ENCODE measurements at places on chromosomes 4 and X.

DNA sequence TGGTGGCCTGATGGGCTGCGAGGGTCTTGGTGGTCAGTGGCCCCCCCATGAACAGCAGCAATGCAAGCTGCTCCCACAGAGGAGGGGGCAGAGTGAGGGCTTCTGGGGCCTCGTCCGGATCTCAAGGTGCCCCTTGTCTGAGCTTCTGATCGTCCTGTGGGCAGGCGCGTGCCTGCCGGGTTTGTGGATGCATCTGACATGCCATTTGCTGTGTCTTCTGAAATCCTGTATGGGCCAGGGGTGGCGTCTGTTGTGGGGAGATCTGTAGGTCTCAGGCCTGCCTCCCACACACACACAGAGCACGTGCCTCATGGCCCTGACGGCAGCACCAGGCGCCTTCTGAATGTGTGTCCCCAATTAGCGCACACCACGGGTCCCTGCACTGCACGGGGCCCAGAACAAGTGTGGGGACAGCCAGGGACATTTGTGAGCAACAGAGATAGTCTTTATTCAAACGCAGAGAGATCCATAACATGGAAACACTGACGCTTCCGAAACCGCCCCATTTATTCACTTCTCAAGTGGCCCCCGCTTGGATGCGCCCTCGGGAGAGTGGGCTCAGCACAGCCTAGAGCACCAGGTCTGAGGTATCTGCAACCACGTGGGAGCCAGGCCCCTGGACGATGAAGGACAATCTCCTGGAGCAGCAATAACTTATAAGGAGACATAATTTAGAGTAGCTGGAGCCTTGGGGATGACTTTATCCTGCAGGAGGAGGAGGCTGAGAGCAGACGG is 5.7 kb downstream of the SPON2 start:
- DNase-seq: no peak

DNA sequence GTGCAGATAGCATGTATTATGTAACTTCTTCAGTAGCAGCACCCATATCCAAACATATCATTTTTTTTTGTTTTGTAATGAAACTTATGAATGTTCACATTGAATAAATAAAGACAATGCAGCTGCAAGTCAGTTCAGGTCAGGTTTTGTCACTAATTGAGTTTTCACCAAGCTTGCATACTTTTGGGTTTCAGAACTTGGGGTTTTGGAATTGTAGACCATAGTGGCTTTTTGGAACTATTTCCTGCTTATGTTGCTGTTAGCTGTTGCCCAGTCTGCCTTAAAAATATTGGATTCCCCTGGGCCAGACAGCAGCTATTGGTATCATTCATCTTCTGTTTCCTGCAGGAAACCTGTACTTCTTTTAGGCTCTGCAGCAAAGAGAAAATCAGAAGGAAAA is 113.4 kb upstream of the LIMCH1 start:
- DNase-seq: no peak

- DNase-seq: no peak
These were observed 21.4 kb upstream of the RBPJ start for GRCh38 chr4:26299254-26299882.

DNA sequence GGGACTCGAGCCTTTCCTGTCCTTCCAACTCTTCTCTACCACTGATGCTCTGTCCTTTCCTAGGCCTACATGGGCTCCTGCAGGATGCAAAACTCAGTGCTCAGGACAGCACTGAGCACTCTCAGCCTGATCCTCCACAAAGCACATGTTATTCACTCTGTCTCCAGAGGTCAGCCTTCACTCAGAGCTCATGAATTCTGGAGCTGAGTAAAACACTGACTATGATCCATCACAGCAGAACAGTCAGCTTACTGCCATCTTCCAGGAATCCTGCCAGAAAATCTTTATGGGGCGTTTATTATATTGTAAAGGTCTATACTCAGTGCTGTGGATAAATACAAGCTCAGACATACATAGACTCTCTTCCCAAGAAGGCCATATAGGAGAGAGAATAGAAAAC is 121.5 kb upstream of the CPEB2 start:
- DNase-seq: peak; percentile 35

DNA sequence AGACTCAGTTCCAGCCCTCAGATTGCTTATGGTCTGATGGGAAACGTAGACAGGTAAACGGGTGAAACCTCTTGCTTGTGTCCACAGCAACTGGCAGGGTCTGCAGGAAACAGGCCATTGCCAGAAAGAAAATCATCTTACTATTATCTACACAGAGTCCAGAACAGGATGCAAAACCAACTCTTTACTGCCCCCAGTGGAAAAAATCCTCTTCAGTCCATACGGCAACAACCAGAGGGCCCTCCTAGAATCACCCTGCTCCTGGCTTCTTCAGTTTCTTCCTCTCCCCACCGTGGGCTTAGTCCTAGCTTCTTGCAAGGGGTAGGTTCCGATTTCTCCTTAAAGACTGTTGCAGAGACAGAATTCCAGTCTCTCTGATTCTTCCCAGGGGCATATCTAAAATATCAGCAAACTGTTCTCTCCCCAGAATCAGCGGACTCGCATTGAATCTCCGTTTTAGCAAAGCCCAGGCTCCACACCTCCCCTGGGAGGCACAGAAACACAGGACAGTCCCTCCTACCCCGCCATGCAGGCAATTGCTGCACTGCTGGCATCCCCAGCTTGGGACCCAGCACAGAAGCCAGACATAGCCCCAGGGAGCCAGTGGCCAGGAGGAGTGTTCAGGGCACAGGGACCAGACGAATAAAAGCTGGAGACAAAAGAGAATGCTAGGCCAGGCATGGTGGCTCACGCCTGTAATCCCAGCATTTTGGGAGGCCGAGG is 41.0 kb upstream of the SH3RF1 start:
- DNase-seq: peak; percentile 63

- DNase-seq: no peak
These were observed 148.0 kb downstream of the USP46 start for GRCh38 chr4:52510939-52511565.

DNA sequence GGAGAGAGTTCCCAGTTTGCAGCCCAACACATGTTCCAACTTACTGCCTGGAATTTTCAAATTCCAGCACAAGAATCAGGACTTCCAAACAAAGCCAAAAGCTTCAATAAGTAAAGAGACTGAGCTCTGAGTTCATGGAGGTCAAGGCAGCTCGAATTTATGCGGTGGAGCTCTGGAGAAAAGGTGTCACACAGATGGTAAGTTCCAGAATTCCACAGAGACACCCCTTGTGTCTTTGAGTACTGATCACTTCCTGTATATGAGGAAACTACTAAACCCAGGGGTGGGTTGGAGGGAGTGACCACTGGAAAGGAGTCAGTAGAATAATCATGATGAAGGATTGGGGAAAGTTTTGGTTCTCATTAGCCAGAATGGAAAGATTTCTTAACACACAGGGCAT is 118.5 kb upstream of the GUCY1A1 start:
- no peak for DNase-seq

- no peak for DNase-seq
These were observed 74.7 kb upstream of the IL13RA1 start for GRCh38 chrX:118652717-118653116.

DNA sequence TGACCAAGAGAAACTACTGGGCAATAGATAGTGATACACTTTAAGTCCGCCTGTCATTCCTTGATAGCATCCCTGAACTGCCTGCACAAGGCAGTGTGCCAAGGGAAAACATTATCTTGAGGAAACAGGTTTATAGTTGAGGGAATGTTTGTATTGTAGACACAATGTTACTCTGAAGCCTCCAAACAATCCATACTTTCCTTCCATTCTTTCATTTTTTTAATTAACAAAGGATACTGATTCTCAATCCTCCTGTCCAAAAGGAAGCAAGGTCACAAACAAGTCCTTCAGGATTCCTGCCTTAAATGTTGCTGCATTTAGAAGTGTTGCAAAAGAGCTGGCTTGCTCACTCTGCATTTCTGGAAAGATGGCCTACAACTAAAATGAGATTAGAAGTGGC is 61.7 kb upstream of the PRSS48 start:
- no peak for DNase-seq

DNA sequence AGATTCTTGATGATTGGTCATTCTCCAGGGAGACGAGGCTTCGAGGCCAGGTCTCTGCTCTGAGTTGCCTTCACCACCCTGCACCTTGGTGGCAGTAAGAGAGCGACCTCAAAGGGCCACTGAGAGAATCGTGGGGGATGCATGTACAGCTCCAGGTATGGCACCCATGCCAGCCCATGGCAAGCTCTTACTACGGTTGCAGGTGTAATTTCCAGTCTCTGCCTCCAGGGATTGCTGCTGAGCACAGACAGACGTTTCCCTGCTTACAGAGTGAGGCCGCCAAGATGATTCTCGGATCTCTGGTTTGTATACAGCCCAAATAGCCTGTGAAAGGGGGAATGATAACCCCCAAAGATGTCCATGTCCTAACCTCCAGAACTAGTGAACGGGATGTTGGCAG is 16.3 kb upstream of the DRD5 start:
- DNase-seq: peak; percentile 3

GRCh38 chr4:147084861-147085260 is 139.2 kb upstream of the TTC29 start:
- DNase-seq: no peak

DNA sequence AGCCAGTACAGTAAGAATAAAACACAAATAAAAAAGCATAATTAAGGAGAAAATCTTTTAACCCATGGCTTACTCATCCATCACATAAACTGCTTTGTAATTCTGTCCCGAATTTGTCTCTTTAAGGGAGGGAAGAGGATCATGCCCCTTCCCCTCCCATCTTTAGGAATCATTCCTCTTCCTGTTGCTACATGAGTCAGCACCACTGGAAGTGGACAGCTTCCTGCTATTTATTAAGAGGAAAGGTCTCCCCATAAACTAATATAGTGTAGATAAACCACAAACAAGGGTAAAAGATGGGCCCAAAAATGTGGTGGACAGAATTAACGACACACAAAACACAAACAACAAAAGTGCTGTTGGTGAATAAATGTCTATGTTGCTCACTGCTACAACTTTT is 75.8 kb downstream of the PPP3CA start:
- no peak for DNase-seq

DNA sequence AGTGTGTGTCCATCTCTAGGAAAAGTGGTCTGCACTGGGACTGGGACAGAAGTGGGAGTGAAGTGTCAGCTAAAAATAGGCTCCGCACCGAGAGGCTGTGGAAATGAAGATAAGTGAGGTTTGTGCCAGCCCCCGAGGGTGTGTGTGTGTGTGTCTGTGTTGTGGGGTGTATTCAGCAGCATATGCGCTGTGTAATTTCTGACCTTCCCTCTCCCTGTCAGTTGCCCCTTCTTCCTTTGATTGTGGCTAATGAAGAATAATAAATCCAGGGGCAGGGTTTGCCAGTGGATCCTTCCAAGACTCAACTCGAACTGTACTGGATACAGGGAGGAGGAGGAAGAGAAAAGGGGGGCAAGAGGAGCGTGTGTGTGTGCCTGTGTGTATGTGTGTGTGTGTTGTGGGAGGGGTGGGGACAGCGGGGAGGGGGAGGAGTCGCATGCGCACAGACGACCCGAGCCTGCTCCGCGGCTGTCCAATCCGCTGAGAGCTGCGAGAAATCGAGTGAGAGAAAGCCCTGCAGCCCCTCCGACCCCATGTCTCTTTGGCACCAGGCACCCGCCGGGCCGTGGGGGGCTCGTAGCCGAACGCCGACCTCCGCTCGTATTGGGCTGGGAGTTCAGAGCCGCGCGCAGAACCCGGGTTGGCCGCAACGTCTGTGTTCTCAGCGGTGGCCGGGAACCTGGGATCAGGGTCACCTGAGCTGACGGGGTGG is 916 bp upstream of the POU4F2 start:
- no peak for DNase-seq

DNA sequence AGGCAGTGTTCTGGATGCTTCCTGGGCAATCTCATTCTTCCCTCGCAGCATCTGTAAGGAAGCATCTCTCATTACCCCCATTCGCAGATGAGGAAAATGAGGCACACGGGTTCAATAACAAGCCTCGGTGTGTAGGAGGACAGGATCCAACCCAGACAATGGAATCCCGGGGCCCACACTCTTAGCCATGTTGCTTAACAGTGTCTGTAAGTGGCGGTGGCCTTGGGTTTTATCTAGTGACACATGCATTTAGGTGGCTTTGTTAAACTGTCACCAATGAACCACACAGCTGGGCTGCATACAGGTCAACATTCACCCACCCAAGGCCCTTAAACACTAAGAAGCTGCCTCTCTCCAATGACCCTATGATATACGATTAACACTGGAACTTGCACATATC is 22.6 kb downstream of the RELL1 start:
- DNase-seq: no peak

All from umbilical cord (tissue), 2 donors.